RPMI8226 (cell line): ENCODE measurements at places on chromosomes 2 and 18.

GRCh38 chr2:154850532-154850931 is 152.0 kb downstream of the KCNJ3 start:
- DNase-seq, result no peak

DNA sequence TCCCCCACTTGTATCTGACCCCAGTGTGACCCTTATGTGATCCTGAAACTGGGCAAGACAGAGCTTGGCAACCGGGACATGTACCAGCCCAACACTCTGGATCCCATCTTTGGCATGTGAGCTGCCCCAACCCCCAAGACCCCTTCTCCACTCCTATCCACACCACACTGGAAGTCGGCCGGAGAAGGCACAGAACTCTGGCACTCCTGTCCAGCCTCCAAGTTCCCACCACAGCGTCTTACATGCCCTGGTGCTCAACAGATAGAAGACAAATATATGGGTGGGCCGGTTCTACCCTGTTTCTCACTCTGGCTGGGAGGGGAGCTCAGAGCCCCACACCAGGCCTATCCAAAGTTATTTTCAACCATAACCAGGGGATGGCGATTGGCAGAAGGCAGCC is 40.8 kb downstream of the LMAN2L start:
- no peak for DNase-seq

DNA sequence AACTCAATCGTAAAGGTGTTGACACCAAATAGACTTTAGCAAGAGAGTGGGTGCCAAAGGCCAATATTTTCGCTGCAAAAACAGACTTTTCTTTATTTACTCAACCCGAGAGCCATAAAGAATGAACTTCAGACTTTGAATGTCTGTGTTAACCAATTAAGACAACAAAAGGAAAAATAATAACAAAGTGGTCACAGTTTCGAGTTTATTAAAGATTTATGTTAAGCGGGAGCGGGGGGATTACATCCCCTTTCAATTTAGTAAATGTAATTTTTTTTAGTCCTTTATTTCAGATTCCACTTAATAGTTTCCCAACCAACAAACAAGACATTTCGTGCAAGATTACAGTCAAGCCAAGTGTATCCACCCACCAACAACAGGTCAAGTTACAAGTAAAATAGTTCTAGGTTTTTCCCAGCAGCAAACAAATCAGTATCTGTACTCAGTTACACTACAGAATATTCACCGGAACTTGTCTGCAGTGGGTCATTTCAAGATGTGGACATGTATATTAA is 9.0 kb downstream of the CDH2 start:
- no peak for DNase-seq

DNA sequence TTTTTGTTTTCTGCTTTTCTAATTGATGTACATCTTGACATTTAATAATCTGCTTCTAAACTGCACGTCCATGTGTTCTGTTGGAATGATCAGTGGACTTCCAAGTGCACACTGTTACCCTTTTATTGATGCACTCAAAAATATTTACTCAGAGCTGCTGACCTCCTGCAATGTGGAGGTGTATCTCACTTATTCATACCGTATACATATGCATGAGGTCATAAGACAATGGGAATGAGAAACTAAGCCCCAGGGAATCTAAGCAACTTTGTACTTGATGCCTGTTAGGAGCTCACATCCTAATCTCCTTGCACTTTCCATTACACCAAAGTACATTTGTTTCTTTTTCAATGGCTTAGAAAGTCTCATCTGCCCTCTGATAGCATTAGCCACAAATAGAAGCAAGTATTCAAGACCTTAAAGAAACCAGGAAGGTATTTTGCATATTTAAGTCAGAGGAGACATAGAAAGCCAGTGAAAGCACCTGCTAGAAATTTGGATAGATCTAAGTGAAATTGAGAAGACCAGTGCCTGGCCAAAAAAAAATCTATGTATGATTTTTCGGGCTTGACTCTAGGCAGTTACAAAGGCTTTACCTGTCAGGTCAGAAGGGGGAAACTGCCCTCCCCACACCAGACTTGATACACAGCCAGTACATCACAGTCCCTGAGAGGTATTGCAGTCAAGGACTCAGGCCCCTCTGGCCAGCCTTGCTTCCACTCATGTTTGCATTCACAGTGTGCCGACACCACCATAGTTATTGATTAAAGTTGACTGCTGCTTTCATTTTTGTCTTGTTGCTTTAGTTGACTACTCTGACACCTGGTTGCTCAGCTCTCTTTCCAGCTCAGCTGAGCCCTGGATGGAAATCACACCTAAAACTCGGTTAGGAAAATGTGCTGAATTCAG is 391.7 kb upstream of the CYRIA start:
- no peak for DNase-seq

GRCh38 chr18:7982216-7982615 is 415.1 kb downstream of the PTPRM start:
- no peak for DNase-seq

DNA sequence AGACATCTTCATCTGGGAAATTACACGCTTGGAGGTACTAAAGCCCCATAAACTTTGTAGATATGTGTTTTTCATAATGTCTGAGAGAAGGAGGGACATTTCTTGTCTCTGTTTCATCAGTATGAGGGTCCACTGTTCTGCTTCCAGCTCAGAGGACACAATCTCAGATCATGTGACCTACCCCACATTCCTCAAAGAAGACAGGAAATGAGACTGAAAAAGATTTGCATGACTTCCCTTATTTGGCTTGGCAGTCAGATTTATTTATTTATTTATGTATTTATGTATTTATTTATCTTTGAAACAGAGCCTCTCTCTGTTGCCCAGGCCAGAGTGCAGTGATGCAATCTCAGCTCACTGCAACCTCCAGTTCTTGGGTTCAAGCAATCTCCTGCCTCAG is 463.7 kb upstream of the RGPD4 start:
- DNase-seq, result no peak

- DNase-seq, result peak; percentile 17
Observed at GRCh38 chr2:176137252-176137580, 7.7 kb downstream of the HOXD8 start.

- no peak for DNase-seq
Observed at GRCh38 chr2:150939087-150939486, 322.6 kb downstream of the RBM43 start.

DNA sequence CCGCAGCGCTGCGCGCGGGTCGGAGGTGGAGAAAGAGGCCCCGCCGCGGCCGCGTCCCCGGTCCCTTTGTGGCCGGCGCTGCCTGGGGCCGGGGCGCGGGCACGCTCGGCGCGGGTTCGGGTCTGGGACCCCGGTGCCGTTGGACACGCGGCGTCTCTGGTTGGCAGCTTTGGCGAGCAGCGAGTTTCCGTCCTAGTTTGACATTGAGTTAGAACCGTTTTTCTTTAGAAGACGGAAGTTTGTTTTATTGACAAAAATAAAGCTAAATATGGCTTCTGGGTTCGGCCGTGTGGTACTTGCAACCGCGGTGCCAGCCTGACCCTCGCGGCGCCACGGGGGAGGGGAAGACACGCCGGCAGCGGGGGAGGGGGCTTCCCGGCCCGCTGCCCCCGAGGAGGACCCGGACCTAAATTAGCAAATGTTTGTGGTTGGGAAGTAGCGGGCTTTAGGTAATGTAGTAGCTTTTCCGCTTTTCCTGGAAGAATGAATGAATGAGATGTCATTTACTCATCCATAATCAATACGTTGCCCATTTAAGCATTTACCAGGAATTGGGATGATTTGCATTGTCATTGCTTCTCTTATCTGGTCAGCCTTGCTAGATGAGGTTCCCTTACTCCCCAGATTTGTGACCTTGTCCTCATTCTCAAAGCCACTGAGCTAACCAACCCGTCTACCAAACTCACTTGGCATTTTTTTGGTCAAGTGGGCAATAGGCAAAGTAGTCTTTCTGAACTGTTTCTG is 530 bp downstream of the GALNT1 start:
- DNase-seq, result peak; percentile 21

DNA sequence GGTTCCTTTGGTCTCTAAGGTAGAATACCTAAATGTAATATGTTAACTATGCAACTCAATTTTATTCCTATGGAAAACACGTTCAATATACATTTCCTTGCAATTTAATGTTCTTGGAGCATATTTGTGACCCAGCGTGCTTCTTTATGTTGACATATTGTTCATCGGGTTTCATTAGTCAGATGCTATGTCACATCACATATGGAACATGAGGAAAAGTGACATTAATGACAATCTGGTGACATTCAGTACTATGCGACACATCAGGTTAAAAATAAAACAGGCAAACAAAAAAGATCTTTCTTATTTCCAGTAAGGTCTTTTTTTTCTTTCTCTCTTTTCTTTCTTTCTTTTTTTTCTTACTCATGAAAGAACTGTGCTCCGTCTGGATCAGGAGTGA is 135.6 kb upstream of the SMIM21 start:
- DNase-seq, result no peak

DNA sequence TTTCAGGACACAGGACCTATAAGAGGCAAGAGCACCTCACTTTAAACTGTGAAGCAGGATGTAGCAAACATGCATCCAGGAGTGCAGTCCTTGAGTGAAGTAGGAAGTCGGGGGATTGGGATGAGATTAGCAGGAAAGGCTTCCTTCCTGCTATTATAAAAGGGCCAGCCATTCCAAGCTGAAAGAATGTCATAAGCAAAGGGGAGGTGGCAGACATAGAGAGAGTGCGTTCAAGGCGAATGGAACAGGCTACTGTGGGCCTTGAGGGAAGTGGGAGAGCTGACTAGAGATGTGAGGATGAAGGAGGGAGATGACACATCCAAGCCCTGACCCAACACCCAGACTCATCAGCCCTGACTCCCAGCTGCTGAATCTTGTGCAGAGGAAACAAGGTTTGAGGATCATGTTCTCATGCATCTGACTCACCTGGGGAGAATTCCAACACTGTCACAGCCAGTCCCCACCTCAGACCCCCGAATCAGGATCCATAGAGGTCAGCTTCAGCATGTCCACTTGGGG is 63.9 kb downstream of the GYPC start:
- DNase-seq, result no peak

DNA sequence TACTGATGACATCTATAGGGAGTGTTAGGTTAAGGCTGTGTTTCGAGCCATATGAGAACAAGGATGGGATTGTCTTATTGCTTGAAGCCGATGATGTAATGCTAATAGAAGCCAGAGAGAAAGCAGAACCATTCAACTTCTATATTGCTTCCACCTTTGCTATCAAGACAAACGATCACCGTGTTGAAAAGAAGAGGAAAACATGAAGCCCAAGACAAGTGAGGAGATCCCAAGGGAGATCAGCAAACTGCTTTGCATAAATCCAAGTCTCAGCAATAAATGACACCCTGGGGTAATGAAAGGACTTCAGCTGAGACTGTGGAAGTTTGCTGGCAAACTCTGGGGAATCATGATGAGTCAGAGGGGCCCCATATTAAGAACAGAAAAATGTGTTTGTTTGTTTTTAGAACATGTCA is 206.2 kb downstream of the NCKAP5 start:
- DNase-seq, result no peak

DNA sequence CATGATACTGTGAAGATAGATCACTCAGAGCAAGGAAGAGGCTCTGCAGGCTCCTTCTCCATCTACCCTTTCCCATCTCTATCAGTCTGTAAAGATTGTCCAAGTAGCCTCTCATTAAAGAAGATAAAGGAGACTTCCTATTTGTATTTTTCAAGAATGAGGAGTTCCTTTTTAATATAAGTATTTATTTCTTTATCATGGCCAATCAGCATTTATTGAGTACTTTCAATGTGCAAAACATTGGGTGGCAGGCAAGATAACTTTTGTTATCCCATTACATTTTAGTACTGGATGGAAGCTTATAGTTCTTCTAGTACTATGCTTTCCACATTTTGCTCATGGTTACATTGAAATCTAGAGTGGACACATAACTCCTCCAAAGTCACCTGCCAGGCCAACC is 3.6 kb upstream of the PDE11A start:
- DNase-seq, result no peak

DNA sequence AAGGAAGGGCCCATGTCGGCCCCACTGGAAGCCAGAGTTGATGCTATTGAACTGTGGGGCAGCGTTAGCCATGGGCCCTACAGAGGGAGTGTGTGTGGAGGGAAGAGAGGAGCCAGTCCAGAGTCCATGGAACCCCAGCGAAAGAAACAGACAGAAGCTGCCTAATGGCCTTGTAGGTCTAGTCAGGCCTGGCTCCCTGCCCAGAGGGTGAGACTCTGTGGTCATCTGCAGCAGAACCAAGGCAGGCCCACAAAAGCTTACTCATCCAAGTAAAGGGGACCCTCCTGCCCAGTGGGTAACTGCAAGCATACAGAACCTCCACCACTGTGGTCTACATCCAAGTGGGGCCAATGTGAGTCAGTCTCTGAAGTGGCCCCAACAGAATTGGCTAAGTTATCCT is 439.8 kb downstream of the TGIF1 start:
- no peak for DNase-seq

DNA sequence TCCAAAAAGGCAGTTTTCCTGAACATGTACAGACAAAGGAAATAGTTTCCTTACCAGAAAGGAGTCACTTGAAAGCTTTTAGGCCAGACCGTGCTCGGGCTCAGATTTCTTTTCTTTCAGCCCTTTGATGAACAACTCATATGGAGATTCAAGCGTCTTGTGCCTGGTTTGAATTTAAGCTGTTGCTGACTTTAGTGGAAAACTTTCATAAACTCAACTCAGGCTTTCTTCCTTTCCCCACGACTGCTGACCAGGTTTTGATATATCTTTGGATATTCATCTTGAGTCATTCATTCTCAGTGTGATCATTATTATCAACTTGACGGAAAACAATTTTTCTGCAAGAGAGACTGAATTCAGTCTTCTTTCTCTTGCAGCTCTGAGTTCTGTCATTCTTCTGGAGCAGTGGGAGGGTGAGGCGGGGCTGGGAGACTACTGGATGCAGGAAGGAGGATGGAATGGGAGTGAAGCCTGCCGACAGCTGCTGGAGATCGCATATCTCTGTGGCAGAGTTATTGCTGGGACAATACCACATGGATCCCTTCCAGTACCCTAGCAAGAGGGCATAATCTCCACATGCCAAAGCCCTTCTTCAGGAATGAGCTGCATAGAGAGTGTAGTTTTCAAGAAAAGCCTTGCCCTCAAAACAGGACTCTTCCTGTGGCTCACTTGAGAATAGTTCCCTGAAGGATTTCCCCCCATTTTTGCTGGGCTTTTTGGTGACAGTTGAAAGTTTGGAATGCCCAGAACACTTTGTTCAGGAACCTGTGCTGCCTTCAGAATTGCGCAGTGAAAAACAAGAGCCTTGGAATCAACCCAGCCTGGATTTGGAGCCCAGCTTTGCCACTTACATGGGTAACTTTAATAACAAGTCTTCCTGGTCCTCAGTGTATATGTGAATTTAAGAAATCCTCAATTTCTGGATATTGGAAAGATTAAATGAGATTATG is 364.4 kb downstream of the ZNF521 start:
- no peak for DNase-seq
